Epithelial cell of esophagus (primary cell): ENCODE measurements at places on chromosomes 1 and 21.
A peak's percentile ranks its signal among the peaks of the same experiment; 100 is the strongest.

GRCh38 chr1:54228638-54229079 lies 28.7 kb downstream of the MRPL37 start:
- no peak for DNase-seq

DNA sequence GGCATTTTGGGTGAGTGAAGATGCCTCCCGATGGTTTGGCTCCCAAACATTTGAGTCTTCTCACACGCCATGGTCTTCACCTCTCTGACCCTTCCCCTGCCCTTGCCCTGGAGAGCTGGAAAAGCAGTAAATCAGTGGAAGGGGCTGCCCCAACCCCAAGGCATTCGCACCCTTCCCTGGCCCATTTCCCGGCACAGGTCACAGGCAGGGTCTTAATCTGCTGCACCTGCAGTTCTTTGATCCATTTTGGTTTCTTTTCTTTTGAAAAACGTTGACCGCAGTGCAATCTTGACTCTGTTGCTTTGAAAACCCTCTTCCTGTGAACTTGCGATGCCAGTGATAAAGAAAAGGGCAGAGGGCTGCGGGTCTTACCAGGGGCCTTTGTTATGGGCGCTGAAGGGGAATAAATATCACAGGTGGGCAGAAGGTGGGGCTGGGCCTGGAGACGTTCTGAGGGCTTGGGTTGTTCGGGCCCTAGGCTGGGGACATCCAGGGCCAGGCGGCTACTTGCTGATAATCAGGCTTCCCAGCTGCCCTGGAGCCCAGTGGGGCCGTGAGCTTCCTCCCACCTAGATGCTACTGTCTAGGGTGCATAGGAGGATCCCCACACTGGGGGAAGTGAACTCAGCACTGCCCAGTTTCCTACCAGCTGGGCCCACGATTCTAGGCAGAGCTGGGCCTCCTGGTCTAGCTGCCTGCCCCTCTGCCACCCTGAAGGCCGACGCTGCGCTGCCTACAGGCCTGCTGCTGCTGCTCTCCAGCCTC lies 38.6 kb upstream of the EPS8L3 start:
- no peak for DNase-seq

GRCh38 chr1:19764848-19765247 lies 34.9 kb downstream of the TMCO4 start:
- DNase-seq = peak; percentile 66

DNA sequence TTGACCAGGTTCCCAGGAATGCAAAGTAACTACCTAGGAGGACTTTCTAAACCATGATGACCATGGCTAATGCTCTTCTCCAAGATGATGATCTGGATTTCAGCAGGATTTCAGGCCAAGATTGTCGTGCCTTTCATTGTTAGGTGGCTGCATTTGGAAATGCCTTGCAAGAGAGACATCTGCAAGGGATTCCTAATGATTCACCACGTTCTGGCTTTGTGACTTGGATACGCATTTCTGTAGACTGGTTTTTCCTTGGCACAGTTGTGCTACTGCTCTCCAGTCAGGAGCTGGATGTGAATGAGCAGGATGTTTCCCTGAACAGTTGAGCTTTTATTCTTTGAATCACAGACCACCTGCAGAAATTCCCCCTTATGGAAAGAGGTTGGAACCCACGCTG lies 212.4 kb downstream of the BACH1 start:
- peak; percentile 14 for DNase-seq

DNA sequence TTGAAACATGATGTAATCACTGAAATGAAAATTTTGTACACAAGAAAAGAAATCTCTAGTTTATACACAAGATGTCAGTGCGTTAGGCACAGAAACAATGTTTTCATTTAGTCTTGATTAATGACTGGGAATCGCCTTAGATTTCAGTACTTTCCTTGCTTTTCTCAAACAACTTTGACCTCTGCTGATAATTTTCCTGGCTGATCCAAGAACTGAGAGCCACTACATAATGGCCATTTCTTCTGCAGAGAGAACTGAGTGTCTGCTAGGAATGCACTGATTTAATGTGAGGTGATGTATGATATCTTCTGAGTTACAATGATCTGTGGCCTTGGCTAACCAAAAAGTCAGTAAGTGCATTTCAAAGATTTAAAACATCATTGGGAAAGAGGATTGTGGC lies 308.1 kb downstream of the CTH start:
- DNase-seq = no peak

GRCh38 chr1:227317011-227317451 lies 1.3 kb downstream of the CDC42BPA start:
- DNase-seq = peak; percentile 42

GRCh38 chr1:63827411-63828321 lies 53.8 kb downstream of the ROR1 start:
- DNase-seq = peak; percentile 29

- DNase-seq = no peak
Measured at GRCh38 chr1:180268556-180269075, 38.6 kb downstream of the LHX4 start.

- no peak for DNase-seq
Measured at GRCh38 chr1:169690489-169690888, 20.9 kb downstream of the SELL start.

GRCh38 chr1:111214074-111214801 lies 13.3 kb upstream of the CHI3L2 start:
- DNase-seq = peak; percentile 87

DNA sequence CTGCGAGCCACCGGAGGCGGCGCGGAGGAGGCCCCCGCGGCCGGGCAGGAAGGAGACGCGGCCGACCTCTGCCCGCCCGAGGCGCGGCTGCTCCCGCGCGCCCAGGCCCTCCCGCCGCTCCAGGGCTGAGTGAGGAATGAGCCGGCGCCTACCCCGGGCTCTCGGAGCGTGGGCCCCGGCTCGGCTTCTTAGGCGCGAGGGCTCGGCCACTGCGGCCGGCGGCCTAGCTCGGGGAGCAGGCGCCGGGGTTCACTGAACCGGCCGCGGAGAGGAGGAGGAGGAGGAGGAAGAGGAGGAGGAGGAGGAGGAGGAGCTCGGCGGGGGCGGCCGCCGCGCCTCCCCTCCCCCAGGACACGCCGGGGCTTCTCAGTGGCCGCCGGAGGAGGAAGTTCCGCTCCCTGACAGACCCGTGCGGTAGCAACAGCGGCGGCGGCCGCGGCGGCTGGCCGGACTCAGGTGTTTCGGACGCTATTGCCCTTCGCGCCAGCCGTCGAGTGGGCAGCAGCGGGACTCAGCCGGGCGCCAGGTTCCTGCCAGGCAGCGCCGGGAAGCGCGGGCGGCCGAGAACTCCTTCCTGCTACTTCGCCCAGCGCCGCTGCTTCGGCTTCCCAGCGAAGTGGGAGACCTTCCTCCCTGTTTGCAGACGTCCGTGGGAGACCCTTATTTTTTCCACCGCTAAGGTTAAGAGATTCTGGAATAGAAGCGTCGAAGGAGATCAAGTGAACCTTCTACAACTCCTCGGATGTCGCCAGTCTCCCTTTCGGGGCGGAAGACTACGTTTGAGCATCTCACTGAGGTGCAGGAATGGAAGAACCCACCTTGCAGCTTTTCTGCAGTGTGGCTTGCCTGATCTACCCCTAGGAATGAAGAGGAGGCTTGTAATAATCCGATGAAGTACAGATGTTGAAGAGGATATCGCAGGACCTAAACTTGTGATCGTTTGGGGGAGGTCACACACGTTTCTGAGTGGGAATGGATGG lies at the start of gene MAN1A2:
Gene MAN1A2, plus strand, starts transcription at position 404 of the 980 bp plus-strand sequence. CDS start 735 bp downstream, outside the sequence.
- DNase-seq = peak; percentile 82

GRCh38 chr1:27102707-27103468 lies 52.0 kb downstream of the SLC9A1 start:
- DNase-seq = peak; percentile 59

- no peak for DNase-seq
Measured at GRCh38 chr1:99642053-99642452, 3.9 kb upstream of the PALMD start.

GRCh38 chr1:167997037-167997575 lies 60.2 kb upstream of the MPC2 start:
- DNase-seq = peak; percentile 4

- no peak for DNase-seq
Measured at GRCh38 chr1:236247286-236247685, 34.5 kb downstream of the ERO1B start.

- DNase-seq = no peak
Measured at GRCh38 chr1:153774026-153774595, 1.1 kb upstream of the SLC27A3 start.

- no peak for DNase-seq
Measured at GRCh38 chr21:21097466-21097865, 99.3 kb downstream of the NCAM2 start.

GRCh38 chr1:1157033-1157365 lies 16.7 kb upstream of the TTLL10 start:
- DNase-seq = no peak

DNA sequence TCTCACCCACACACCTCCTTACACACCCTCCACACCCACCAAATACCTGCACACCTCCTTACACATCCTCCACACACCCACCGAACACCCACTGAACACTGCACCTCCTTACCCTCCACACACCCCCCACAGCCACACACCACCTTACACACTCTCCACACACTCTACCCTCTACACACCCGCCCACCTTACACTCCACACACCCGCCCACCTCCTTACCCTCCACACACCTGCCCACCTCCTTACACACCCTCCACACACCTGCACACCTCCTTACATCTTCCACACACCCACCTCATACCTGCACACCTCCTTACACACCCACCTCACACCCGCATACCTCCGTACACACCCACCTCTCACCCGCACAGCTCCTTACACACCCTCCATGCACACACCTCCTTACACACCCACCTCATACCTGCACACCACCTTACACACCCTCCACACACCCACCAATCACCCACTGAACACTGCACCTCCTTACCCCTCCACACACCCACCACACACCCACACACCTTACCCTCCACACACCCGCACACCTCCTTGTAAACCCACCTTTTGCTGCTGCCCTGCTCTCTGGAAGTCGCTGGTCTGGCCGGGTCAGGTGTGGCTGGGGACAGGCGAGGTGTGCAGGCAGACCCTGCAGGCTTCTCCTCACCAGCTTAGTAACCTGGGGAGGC lies 38.5 kb downstream of the COQ8A start:
- no peak for DNase-seq

DNA sequence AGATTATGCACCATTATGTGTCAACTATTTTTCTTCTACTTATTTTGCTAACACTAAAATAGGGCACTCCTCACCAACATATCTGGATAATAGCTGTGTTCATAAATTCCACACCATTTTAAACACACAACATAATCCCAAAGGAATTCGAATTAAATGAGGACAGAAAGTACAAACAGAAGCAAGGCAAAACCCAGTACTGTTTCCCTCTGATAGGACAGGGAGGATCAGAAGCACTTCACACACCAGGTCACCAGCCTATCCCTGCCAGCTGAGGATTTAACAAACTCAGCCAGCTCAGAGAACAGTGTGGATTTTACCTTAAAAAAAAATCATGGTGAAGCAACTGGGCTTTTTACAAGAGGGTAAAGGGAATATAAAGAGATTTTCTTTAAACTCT lies 20.0 kb downstream of the CRYZ start:
- no peak for DNase-seq

DNA sequence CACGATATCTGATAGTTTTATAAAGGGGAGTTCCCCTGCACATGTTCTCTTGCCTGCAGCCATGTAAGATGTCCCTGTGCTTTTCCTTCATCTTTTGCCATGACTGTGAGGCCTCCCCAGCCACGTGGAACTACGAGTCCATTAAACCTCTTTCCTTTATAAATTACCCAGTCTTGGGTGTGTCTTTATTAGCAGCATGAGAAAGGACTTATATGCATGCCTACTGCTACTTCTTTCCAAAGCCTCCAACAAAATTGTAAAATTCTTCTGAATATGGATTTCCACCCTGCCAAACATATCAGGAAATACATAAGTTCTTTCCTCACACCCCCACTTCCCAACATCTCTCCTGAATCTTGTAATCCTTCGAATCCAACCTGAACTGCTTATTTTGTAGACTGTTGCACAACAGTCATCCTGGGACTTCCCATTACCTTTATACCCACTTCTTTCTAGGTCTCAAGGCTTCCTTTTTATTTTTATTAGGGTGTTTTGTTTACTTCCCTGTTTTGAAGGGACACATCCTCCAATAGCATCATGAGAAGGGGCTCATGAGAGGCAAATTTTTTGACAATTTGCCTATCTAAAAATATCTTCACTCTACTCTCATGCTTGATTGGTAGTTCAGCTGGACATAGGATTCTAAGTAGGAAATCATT lies 67.5 kb upstream of the MUTYH start:
- DNase-seq = no peak

DNA sequence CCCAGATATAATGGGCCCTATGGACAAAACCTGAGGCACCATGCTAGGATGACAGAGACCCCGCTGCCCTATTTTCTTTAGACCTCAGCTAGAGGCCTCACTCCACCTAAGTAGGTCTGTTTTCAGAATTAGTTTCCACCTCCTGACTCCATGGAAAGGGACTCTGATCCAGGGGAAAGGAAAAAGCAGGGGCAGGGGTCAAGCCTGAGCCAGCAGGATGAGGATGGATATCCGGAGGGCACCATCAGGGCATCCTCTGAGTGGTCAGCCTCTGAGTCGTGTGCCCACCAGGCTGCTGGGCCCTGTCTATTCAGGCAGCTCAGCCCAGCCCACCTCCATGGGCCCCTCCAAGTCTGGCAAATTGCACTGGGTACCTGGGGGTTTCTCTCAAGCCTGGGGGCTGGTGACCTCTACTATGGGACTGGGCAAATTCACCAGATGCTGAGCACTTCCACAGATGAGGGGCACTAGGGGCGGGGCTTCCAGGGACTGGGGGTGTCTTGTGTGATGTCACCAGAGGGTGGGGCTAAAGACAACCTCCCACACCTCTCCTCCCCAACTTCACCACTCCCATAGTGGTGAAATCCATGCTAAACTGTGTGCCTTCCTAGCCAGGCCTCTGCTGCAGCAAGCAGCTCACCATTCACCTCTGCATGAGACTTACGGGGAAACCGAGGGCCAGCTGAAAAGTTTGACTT lies 5.5 kb downstream of the PAQR7 start:
- DNase-seq = no peak

- DNase-seq = peak; percentile 81
Measured at GRCh38 chr1:25912076-25912831, 6.0 kb upstream of the STMN1 start.

DNA sequence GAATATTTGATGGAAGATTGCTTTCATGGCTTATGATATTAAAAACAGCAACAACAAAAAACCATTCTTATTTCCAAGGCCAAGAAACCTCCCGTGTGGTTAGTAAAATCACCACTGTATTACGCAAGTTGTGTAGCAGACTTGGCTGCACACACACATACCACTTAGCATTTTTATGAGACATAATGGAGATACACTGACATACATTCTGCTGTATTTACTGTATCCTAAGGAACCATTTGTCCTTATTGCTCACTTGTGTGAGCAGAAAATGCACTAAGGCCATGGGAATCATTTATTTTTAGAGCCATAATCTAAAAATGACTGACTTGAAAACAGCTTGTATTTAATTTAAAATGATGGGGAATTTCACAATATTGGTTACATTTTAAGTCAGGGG lies 584 bp upstream of the C1orf141 start:
- peak; percentile 53 for DNase-seq

GRCh38 chr1:233485809-233486398 lies 128.0 kb upstream of the KCNK1 start:
- no peak for DNase-seq

DNA sequence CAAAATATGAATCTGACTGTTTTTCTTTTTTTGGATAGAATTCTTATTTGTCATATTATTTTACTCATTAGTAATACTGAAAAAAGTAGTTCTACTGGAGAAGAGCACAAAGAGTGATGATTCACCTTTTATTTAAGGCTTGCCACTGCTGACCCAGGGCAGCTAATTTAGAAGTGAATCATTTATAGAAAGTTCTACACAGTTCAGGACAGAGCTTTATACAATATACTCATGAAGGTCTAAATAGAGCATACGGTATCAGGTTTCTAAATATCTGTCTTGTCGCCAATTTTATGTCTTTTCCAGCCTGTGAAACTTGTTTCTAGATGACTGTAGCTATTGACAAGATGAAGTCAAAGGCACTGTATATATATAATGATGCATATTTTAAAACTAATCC lies 25.0 kb downstream of the GIPC2 start:
- peak; percentile 92 for DNase-seq
